Activated T-cell treated with anti-CD3 and anti-CD28 coated beads for 24 hours (primary cell): ENCODE measurements at places on chromosomes 6 and 20.

- no peak for DNase-seq
These were observed 100.1 kb downstream of the SLC23A2 start for GRCh38 chr20:4901031-4901818.

DNA sequence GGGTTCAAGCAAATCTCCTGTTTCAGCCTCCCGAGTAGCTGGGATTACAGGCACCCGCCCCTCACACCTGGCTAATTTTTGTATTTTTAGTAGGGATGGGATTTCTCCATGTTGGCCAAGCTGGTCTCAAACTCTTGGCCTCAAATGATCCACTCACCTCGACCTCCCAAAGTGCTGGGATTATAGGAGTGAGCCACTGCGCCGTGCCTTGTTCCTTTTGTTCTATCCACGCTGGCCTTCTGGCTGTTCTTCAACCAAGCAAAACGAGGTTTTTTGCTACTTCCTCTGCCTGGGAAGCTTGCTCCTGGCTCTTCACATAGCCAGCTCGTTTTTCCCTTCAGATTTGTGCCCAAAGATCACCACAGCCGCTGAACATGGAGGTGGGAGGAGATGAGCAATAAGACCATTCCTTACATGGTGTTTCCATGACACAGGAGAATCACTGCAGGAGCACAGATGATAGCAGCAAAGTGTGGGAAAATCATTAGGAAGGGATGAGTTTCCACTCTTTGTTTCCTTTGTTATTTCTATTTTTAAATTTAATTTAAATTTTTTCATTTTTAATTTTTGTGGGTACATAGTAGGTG is 201.0 kb upstream of the ZNF217 start:
- no peak for DNase-seq

DNA sequence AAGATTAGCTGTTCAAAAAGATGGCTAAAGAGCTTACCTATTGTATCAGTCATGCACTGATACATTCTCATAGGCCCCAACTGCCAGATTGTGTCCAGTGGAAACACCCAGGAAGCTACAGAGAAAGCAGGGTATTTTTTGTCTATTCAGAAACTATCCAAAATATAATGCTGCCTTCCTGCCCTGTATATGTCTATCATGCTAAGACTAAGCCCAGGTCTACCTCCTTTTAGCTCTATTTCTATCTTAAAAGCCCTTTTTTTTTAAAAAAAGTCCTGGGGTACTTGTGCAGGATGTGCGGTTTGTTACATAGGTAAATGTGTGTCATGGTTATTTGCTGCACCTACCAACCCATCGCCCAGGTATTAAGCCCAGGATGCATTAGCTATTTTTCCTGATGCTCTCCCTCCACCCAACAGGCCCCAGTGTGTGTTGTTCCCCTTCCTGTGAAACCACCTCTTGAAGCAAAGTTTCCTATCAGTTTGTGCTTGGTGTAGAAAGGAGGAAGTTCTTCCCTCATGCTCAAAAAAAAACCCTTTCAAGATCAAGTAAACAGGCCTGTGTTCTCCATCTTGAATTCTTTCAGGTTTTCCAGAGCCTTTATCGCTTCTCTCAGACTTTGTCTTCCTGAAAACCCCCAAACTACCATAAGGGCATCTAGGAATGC is 514 bp downstream of the DEFB129 start:
- DNase-seq, result no peak

DNA sequence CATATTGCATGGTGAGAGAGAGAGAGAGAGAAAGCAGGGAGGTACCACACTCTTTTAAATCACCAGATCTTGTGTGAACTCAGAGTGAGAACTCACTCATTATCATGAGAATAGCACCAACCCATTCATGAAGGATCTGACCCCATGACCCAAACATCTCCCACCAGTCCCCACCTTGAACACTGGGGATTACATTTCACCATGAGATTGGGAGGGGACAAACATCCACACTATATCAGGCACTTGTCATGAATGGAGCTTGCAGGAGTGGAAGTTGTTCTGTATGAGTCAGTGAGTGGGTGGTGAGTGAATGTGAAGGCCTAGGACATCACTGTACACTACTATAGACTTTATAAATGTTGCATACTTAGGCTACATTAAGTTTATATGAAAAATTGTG is 47.7 kb upstream of the RNF182 start:
- no peak for DNase-seq

DNA sequence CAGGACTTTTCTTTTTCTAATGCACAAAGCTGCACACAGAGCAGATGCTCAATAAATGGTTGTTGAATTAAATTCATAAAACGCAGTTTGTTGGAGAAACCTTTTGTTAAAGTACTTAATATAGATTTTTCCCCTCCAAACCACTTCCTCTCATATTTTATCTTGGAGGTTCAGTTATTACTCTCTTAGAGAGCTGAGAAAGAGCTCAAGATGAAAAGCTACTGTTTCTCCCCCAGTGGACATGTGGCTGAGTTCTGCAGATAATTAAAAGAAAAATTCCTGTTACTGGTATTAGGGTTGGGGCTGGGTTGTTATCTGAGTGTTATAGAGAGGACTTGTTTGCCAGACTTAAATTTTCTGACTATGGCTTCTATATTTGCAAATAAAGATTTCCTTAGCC is 294.0 kb downstream of the TBC1D7 start:
- no peak for DNase-seq
